Stimulated activated CD4-positive, alpha-beta T cell treated with anti-CD3 and anti-CD28 coated beads, Interleukin-12 subunit alpha, Interleukin-12 subunit beta, amount 100 ng/mL, for 24 hours (primary cell): ENCODE measurements at places on chromosomes 12 and 14.

DNA sequence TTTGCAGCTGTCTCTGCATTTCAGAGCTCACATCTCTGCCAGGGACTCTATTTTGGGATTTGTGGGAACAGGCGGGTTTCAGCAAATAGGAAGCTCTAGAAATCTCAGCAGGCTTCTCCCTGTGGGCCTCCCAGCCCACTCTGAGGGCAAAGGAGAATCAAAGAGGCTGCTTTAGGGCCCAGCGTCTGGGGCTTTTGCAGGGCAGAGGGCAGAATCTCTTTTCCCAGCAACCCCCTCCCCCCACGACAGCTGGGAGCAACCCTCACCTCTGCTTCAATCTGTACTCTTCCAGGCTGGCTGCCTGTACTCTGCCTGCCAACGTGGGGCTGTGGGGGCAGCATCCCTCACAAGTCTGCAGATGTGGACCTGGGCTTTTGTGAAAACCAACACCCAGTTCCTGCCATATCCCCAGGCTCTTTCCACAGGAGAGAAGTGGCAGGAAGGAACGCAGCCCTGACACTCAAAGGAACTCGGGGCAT is 529.6 kb upstream of the TBX3 start:
- DNase-seq: no peak

DNA sequence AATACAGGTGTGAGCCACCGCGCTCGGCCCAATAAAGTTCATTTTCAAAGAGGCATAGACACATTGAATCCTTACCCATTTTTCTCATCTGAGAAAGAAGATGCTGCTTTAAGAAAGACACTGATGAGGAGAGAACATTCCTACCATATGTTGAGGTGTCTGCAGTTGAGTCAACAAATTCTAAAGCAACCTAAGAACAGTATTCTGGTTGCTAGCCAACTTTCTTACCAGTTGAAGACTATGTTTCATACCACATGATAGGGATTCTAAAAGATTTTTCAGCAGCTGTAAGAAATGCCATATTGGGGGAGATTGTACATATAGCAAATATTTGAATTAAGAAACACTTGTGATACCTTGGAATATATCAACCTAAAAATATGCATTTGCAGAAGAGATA is 160.1 kb downstream of the SRGAP1 start:
- no peak for DNase-seq

DNA sequence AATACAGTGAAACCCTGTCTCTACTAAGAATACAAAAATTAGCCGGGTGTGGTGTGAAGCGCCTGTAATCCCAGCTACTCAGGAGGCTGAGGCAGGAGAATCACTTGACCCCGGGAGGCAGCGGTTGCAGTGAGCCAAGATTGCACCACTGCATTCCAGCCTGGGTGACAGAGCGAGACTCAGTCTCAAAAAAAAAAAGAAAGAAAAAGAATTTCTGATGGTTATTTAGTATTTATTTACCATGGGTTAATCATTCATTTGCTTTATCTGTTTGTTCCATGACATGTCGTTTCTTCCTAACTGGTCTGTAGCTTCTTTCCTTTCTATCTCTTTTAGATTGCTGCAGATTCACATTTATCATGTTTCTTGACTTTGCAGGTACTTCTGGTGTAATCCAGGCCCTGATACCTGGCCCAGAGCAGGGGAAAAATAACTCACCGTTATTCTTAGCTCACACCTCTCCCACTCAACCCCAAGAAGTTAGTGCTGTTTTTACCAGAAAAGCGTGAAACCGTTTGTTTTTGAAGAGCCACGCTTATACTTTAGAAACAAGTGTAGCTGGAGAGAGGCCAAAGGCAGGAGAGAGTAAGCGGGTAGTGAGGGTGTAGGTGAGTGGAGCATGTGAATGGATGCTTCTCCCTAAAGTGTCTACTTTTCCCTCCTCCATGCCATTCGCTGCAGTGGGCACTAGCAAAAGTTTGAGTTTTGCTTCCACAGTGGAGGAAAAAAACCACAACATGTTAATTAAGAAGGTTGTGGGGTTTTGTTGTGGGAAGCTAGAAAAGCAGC is 45.4 kb downstream of the SRGAP1 start:
- DNase-seq: no peak

DNA sequence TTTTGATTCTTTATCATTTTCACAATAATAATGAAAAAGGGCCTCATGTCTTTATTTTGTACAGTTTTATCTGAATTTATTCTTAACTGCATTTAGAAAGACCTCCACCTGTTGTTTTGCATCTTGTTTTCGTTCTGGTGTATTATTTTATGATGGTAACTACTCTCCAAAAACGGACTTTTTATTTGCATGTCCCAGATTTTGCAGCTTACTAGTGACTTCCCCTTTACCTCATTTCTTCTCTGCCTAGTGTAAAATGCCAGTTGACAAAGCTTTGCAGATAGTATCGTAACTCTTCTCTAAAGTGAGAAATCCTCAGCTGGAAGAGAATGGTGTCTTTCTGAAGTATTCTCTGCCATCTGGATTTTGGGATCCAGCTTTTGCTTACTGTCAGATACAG is 17.2 kb downstream of the PEX5 start:
- DNase-seq: no peak
